Activated T-helper 1 cell treated with anti-CD3 and anti-CD28 coated beads, Interleukin-12 subunit alpha, Interleukin-12 subunit beta, Interleukin-2, Interleukin-4 antibody, amounts not matched to agents 30 ng/mL and 10 ng/mL and 1 ng/mL, durations not matched to agents 14 hours and 24 hours and 36 hours (primary cell): ENCODE measurements at places on chromosomes 2 and 18. TPM values are rescaled to one million over a fixed set of nuclear protein-coding genes. Genes with fewer than 3 reads are reported as not detected.

EFR3B gene
- total RNA-seq, result 0.21 and 0.22 TPM in 2 replicates

IL1R2 gene
- total RNA-seq, result 1.1 and 1.3 TPM in 2 replicates

LRRC30 gene
- total RNA-seq, result not detected in 2 replicates

EN1 gene
- total RNA-seq, result not detected in 2 replicates
